ENCODE measurements at places on chromosomes 6 and 20.

DNA sequence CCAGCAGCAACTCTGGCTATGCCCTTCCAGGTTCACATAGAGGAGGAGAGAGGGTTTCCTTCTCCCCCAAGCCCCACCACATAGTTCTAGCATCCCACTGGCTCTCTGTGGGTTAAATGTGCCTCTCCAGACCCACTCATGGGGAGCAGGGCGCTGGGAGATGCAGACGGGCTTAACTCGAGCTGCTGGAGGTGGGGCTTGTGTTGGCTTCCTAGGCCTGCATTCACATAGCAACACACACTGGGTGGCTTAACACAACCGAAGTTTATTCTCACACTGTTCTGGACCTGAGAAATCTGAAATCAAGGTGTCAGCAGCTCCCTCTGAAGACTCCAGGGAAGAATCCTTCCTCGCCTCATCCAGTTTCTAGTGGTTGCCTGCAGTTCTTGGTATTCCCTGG, 33.6 kb downstream of the SLC2A10 start:
- no peak for DNase-seq

- no peak for DNase-seq
These were observed 571.6 kb upstream of the GJE1 start for GRCh38 chr6:141561154-141561553.

- no peak for DNase-seq
These were observed 72.6 kb upstream of the RNF24 start for GRCh38 chr20:4087923-4088322.

DNA sequence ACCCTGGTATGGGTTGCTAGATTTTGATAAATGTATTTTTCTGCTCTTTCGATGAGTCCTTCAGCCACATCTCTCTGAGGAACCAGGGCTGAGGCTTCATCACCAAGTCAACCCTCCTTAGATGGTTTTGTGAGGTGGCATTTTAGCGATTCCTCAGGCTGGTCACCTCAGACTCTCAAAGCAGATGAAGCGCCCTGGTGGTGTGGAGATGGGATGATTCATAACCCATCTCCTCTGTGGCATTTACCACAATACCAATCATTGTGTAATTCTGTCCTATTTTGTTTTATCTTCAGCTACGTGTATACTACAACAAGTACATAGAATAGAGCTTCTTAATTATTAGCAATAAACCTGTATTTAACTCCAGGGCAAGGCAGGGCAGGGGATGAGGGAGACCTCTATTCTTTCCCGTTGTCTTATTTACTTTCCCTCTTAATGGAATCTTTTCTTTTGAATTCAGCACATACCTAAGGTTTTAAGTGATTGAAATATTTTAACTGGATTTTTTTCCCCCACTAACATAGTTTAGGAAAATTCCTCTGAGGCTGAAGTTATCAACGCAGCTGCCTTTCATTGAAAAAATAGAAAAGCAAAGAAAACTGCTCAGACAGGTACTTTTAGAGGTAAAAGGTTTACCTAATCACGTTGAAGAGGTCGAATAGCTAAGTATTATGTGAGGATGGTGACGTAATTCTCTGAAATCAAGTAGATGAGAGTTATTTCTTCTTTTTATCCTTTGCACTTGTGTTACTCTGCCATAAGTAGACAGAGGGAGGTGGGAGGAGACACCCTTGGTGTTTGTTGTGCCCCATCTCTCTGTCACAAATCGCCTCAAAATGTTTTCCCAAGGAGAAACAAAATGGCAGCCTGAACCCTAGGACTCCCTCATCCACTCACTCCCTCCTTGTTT, 57.4 kb upstream of the EDN3 start:
- no peak for DNase-seq

DNA sequence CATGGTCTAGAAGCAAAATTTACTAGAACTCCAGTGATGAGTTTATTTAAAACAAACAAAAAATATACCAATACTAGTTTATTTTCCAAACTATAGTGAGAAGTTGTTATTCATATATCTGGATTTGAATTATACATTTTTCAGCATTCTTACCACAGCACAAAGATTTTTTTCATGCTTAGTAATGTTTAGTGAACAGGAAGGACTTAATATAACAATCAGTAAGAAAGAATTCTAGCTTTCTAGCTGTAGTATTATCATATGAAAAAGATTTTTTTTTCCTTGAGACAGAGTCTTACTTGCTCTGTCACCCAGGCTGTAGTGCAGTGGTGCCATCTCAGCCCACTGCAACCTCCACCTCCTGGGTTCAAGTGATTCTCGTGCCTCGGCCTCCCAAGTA, 13.8 kb downstream of the MARCKS start:
- DNase-seq: no peak

DNA sequence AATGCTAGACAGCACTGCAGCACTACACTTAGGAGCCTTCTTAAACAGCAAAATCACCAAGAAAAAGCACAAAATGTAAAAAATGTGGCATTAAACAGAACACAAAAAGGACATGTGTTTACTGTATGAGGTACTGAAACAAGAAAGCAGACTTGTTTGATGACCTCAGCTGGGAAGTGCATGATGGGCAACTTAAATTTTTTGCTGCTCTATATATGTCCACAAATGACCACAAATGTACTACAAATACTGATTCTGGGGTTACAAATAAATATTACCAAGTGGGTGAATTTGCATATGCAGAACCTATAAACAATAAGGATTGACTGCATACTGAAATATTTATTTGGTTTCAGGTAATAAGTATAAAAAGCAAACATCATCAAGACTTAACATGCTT, 13.1 kb downstream of the RAB23 start:
- no peak for DNase-seq

- no peak for DNase-seq
These were observed 10.5 kb upstream of the PTGIS start for GRCh38 chr20:49578436-49578835.

- no peak for DNase-seq
These were observed 104.8 kb downstream of the PSMB1 start for GRCh38 chr6:170448317-170448716.

DNA sequence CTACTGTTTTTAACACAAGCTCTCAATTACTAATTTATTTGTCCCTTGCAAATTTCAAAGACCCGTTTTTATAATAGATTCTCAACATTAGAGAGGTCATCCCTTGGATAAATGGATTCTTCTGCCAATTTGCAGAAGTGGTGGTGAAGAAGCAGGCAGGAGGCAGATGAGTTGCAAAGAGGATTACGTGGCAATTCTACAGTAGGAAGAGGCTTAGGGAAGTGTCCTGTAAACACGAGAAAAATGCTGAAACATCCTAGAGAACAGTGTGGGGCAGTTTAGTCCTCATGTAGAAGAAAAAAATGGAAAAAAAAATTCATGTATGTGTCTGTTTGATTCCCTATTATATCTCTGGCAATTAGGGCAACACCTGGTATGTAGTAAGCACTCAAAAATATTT, 87.6 kb downstream of the BMP2 start:
- no peak for DNase-seq

GRCh38 chr20:17503301-17504065, 27.7 kb downstream of the BFSP1 start:
- no peak for DNase-seq

DNA sequence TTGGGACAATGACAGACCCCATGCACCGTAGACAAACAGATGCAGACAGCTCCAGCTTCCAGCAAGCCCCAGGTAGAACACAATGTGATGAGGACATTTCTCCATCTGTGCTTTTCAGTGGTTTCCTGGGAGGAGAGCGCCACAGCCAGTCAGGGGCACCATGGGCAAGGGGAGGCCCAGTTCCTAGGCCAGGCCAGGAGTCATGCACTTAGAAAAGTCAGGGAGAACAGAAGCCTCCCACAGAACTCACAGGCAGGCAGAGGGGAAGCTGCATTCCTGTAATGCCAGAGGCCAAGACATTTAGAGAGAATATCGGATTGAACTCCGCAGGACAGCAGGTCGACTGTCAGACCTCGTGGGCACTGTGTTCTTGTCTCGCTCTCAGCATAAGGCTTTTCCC, 9.2 kb downstream of the SYNDIG1 start:
- DNase-seq: no peak

DNA sequence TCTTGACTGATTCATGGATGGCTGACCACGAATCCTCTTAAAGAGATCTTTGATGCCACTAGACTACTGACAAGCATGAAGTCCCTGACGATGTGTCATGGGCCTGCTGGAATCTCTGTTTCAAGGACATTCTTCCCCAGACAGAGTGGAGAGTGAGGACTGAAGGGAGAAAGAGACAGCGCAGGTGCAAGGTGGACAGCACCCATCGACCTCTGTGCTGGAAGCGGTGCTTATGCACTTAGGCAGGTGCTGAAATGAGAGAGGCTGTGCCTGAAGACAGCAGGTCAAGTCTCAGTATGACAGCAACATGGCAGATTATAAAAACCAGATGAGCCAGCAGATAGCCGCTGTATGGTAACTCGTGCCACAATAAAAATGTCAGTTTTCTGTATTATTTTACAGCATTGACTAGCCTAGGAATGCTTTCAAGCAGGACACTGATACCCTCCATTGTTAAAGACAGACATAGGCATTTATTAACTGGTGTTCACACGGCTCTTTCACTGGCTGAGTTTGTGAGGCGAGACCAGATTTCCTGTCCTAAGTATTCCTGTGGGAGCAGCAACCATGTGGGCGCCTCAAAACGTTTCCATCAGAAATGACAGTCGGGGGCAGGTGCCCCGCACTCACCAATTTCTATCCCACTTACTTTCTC, 47.5 kb downstream of the FOXC1 start:
- DNase-seq: peak; percentile 52

DNA sequence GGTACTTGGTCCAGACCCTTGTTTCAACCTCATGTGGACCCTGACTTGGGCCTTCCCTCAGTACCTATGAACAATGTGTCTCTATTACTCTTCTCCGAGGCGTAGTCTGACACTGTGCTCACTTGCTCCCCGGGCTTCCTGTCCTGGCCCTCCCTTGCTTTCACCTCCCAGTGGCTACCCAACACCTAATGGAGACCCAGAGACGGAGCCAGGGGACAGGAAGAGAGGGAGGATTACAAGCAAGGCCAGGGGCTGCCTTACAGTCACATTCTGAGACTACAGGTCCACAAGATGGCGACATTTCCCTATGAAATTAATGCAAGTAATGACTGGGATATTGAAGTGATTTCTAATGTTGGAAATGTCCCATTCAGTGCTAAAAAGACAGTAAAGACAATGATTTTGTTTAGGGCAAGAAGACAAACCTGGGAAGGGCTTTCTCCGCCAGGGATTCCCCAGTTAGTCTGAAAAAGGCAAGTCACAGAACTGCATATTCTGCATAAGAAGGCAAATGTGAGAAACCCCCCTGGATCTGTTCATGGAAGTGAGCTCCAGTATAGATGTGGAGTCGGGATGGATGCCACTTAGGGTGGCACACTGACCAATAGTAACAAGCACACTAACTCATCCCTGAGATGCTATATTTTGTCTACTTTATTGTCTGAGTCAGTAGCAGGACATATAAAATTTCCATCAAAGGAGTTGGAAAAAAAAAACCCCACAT, 44.0 kb upstream of the ZBTB24 start:
- peak; percentile 83 for DNase-seq

GRCh38 chr20:63042448-63043071, 35.8 kb upstream of the BHLHE23 start:
- no peak for DNase-seq

DNA sequence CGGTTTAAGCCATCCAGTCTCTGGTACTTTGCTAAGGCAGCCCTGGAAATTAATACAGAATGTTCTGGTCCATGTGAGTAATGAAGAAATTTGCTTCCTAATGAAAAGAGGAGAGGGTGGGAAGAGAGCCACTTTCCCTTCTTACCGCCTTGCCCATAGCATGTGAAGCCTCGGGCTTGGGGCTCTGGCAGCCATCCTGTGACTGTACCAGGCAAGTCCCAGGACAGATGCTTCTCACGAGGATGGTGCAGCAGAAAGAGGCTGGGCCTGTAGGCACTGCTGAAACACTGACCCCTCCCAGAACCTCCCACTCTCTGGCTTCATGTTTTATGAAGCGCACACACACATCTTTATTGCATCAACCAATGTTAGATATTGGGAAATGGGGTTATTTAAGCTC, 74.8 kb downstream of the IYD start:
- no peak for DNase-seq

- no peak for DNase-seq
These were observed 499.6 kb upstream of the SYNCRIP start for GRCh38 chr6:86142326-86142725.

DNA sequence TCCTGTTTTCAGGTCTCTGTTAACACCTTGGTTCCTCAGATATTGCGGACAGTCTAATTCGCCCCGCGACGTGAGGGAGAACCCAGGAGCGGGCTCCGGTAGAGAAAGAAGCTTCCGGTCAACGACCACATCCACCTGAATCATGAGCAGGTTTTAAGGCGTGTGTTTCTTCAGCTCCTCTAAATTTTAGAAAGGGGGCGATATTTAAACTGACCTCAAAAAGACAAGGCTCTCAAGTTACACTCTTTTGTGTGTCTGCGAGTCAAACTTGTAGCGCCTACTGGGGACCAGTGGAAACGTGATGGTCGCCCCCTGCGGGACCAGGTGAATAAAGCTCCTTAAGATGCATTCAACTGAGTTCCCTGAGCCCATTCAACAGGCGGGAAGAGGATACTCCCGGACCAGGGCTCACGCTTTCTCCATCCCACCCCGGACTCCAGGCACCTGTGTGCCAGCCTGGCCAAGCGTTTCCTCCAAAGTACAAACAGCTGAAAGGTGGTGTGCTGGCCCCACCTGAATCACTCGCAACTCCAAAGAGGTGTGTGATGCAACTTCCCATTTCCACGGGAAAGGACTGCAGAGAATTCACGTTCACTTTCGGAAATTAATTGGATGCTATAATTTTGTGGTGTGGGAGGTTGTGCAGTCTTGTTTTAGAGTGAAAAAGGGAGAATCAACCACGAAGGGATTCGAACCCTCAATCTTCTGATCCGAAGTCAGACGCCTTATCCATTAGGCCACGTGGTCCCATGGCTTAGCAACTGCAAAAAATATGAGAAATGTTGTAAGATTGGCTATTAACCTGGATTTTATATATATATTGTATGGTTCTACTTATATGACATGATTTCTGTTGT, 17.0 kb downstream of the GPX5 start:
- peak; percentile 90 for DNase-seq

- no peak for DNase-seq
These were observed 37.9 kb downstream of the CDH26 start for GRCh38 chr20:59996108-59996507.

DNA sequence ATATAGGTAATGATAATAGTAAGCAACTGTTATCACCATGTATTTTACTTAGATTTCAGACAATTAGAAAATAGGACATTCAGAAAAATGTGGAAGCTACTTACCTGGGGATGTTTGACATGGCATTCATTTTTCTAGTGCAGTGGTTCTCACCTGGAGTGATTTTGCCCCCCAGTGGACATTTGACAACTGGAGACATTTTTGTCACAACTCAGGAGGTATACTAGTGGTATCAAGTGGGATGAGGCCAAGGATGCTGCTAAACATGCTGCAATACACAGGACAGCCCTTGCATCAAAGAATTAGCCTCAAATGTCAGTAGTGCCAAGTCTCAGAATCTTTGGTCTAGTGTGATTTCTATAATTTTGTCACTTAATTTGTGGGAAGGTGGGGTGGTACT, 36.1 kb downstream of the NUS1 start:
- DNase-seq: no peak

DNA sequence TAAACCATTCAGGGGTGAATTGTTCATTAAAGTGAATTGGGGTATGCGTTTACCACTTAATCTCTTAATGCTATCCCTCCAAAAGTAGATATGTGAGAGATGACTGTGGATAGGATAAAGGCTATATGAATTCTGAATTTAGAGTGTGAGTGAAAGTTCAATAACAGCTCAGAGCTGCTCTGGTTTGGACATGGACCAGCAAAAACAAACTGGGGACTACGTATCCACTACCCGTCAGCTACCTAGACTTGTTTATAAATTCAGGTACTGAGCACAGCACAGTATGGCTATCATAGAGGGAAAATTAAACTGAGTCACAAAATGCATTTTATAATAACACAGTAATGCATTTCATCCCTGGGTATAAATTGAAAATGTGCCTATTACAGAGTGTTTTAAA, 44.4 kb downstream of the HDDC2 start:
- no peak for DNase-seq

Data from A673 (cell line).